ENCODE measurements at places on chromosomes 4 and X.

GRCh38 chrX:78106651-78106986 lies 2.6 kb downstream of the PGK1 start:
- DNase-seq = no peak

DNA sequence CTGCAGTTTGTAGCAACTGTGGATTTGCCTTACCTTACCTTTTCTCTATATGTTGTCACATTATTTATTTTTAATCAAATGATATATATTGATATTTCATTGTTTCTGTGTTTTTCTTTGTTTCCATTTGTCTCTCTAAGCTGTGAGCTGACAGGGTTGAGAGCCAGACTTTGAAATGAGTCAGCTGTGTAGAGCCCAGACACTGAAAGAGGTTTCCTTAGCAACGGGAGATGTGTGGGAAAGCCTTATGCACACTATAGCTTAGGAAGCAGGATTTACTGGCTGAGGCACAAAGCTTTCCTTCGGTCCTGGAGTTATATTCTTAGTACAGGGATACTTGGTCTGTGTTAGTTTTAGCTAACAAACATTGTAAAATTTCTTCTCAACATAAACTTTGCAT lies 192.2 kb downstream of the FGF13 start:
- DNase-seq = peak; percentile 12

GRCh38 chrX:131828482-131828881 lies 194.6 kb upstream of the STK26 start:
- DNase-seq = peak; percentile 17

DNA sequence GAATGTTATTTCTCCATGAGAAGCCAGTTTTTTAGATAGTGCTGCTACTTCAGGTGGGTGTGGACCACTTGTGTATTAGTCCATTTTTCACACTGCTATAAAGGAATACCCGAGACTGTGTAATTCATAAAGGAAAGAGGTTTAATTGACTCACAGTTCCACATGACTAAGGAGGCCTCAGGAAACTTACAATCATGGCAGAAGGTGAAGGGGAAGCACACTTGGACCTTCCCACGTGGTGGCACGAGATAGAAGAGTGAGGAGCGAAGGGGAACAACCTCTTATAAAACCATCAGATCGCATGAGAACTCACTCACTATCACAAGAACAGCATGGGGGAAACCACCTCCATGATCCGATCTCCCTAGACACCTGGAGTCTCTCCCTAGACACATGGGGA lies 3.4 kb upstream of the PPID start:
- no peak for DNase-seq

DNA sequence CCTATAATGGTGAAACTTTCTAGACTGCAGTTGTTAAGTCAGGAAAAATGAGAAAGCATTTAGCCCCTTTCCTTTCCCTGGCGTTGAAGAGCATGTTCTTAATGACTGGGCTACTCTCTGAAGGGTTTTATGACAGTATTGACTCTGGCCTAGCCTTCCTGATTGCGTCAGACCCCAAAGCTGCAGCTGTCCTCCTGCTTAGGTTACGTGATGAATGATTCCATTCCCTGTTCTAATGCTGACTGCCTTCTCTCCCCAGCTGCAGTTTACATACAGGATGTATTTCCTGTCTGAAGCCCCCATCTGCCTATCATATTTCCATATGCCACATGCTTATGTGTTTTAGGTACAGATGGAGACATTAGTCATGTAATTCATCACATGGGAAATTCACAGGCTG lies 105.8 kb upstream of the EGFL6 start:
- no peak for DNase-seq

GRCh38 chr4:153988492-153989363 lies 199.8 kb upstream of the SFRP2 start:
- no peak for DNase-seq

- no peak for DNase-seq
Observed at GRCh38 chr4:141643557-141643956, 7.2 kb downstream of the IL15 start.

DNA sequence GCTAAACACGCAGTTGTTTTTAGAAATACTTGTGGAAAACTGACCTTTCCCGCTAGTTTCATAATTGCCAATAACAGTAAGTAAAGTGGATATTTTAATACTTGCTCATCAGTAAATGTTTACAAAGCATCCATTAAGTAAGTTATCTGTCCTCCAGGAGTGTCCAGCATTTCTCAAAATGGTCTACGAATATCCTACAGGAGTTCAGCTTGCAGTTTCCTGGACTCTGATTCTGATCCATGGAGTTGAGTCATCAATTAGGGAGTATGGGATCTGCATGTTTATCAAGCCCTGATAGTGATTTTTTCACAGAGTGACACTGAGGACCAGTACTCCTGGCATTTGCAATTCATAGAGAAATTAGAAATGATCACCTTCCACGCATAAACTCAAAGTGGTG lies 325.2 kb upstream of the AADAT start:
- no peak for DNase-seq

All from pons (tissue), 1 donor.